ENCODE measurements at places on chromosomes 7 and 10.

GRCh38 chr10:86033581-86033980 lies 333.0 kb downstream of the GRID1 start:
- DNase-seq, result no peak

GRCh38 chr10:132893090-132893489 lies 49.3 kb downstream of the CFAP46 start:
- DNase-seq, result no peak

- DNase-seq, result no peak
Observed at GRCh38 chr7:152931633-152932032, 172.1 kb downstream of the ACTR3B start.

DNA sequence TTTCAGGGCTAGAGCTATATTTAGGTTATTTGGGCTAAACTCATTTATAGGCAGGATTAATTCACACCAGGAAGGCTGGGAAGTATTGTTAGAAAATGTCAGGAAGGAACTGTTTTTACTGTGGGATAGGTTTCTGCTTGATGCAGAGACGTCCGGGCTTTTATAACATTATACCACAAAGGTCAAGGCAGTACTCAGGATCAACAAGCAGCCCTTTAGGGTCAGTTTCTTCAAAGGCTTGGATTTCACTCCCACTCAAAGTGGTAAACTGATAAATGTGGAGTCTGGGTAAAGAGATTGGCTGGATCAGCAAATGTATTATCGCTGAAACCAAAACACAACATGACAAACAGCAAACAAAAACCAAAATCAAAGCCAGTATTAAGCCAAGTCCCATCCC lies 127.2 kb downstream of the ARL5B start:
- DNase-seq, result no peak

- no peak for DNase-seq
Observed at GRCh38 chr7:105199386-105199785, 185.4 kb downstream of the KMT2E start.

- no peak for DNase-seq
Observed at GRCh38 chr7:45920502-45921380, at the start of gene IGFBP3. TSS of gene IGFBP3 (minus strand) at chr7:45921272. CDS start at chr7:45921140, 132 bp downstream.
